Stimulated activated CD4-positive, alpha-beta T cell treated with anti-CD3 and anti-CD28 coated beads, TNF-alpha, amount 100 ng/mL, for 1 hour (primary cell): ENCODE measurements at places on chromosomes 3 and 15.

DNA sequence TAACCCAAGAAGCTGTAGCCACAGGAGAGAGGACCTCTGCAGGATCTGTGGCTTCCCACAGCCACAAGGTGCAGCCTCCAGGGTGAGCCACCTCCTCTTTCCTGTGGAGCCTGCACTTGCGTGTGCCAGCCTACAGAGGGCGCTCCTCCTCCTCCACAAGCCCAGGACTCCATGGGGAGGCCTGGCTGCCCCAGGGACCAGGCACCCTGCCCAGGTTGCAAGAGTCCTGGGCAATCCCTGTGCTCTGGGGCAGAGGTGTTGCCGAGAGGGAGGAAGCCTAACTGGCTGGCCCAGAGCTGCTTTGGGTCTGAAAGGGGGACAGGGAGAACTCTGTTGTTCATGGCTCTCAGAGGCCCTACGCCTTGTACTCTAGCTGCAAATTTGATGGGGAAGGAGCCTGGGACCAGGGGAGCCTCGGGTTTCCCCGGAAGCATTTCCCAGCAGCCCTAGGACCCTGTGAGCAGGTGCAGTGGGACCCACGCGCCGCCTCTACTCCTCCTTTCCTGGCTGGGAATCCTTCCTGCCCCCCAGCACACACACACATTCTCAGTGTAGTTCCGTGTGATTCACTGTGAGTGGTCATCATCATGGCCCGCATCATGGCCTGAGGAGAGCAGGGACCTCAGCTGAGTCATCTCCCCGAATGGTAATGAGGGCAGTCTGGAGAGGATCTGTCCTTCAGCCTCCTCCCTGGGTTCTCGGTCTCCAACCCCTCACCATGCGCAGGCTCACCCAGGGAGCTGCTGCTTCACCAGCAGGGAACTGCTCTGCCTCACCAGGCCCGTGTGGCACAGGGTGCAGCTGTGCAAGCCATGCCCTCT, 24.3 kb downstream of the TBC1D21 start:
- DNase-seq, result no peak

DNA sequence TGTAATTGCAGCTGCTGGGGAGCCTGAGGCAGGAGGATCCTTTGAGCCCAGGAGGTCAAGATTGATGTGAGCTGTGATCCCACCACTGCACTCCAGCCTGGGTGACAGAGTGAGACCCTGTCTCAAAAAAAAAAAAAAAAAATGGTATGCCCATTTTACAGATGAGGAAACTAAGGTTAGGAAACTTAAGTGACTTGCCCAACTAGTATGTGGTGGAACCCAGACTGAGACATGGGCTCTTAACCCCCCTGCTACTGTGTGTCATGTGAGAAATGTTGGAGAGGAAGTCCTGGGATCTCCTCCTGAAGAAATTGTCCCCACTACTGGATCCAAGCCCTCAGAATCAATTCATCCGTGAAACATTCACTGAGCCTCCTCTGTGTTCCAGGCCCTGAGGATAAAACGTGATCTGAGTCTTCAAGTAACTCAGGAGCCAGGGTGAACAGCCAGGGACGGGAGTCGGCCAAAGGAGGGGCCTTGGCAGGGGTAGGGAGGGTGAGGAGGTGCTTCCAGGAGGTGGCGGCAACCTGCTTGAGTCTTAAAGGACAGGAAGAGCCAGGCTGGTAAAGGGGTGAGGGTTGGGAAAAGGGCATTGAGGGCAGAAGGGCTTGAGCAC, 19.6 kb upstream of the RNU6-1 start:
- DNase-seq, result no peak

- DNase-seq, result no peak
Observed at GRCh38 chr3:133130168-133130567, 92.0 kb downstream of the TMEM108 start.

- DNase-seq, result no peak
Observed at GRCh38 chr3:128063865-128064264, 11.6 kb downstream of the SEC61A1 start.

- no peak for DNase-seq
Observed at GRCh38 chr15:50189633-50190032, 7.6 kb downstream of the SLC27A2 start.

DNA sequence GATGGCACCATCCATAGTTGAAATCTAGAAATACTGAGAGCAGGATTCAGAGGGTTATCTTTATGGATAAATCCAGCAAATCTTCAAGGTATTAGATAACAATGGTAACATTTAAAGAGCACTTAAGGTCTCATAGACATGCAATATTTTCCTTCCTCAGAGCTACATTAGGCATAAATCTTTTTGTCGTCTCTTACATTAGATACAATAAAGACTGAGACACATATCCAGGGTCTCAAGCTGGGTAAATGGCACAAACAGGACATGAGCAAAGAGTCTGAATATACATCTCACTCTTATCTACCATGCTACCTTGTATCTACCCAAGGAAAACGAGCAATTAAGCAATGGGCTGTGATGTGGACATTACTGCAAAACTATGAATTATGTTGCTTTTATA, 927.3 kb upstream of the EPHA6 start:
- no peak for DNase-seq

DNA sequence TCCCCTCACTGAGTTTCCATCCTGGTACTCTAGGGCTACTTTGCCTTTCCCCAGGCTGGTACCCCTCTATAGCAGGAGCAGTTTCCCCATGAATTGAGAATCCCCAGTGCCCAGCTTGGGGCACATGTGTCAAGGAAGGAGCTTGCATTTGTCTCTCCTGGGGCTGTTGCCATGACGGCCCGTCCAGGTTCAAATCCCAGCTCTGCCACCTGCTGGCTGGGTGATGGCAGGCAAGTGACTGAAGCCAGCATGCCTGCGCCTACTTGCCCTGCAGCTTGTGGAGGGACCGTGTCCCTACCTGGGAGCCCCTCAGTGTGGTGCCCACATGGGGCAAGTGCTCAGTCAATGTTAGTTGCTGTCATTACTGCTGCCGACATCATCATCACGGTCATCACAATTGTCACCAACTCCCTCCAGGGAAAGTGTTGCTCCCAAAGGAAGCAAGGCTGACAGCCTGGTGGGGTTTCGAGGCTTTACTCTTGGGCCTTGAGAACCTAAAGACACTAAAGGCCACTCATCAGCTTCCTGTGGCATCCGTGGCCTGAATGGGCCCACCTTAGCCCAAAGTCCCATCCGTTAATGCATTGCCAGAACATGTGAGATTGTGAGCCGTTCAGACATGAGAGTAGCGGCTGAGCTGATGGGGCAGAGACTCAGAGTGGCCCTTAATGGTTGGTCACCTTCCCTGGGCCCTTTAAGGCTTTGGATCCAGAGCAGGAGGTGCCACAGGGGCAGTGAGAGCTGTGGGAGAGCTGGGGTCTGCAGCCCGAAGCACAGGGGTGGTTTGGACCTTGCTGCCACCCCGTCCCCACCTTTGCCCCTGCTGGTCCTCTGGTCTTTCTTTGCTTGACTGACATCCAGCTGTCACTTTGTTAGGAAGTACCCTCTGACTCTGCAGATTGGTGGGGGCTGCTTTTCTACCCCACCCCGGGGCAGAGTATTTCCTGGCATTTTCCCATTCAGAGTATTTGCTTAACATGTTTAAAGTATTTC, 144.4 kb downstream of the DNAJB8 start:
- DNase-seq, result peak; percentile 14

- DNase-seq, result no peak
Observed at GRCh38 chr3:66110840-66111239, 72.1 kb upstream of the MAGI1 start.

DNA sequence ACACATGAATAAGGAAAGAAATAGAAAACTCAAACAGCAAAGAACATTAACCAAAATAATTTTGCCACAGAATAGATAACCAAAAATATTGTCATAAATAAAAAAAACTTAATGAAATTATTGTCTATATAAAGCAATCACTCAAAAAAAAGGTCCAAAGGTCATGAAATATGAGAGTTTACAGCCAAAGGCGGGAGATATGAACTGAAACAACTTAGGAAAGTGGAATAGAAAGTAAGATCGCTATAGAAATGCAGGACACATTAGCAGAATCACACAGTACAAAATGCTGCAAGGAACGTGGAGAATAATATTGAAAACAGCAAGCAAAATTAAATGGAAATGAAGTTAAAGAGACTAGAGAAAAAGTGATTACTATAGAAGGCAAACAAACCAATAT, 375.0 kb upstream of the ARHGEF26 start:
- no peak for DNase-seq

DNA sequence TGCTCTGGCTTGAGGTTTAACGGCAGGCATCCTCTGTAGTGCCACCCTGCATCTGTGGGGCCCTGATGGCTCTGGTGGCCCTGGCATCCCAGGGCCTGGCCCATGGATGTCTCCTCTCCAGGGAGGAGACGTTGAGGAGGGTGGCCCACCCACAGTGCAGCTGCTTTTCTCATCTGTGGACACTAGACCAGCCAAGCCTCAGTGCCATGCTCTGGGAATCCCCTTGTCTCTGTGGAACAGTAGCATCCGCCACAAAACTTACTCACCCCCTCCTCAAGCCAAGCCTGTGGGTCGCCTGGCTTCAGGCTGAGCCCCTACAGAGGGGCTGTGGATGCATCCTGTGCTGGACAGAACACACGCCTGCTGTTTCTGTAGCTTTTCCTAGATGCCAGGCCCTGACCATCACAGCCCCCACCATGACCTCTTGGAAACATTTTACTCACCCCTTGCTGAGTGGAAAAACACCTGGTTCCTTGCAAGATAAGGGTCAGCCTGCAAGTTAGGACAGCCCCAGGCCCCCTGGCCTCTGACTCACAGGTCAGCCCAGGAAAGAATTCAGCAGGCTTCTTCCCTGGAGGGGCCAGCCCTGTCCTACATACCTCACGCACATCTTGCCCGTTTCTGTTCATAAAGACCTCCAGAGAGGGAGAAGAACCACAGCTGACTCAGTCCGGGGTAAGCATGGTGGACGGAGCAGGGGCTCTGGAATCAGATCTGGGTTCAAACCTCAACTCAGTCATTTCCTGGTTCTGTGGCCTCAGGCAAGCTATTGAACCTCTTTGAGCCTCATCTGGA, 19.0 kb downstream of the PAK6 start:
- no peak for DNase-seq

GRCh38 chr3:56694867-56695683, 12.0 kb upstream of the TASOR start:
- DNase-seq, result no peak

GRCh38 chr15:28246605-28247004, 75.4 kb downstream of the HERC2 start:
- DNase-seq, result no peak

GRCh38 chr3:72523429-72524151, 324.7 kb downstream of the SHQ1 start:
- no peak for DNase-seq

DNA sequence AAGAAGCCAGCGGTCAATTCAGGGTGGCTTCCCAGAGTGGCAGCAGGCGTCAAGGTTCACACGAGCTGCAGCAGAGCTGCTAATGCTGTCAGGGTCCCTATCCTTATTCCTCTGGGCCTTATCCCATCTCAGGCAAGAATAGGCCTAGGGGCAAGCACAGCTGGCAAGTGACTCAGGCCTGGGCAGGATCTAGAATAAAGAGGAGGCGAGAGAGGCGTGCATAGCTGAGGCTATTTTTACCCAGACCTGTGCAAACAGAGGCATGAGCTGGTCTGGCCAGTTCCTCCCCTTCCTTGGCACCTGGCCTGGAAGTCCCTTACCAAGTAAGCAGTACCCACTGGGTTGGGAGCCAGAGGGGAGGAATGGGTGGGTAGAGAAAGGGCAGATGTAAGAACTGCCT, 12.2 kb upstream of the VIPR1 start:
- no peak for DNase-seq

GRCh38 chr3:34011171-34012101, 213.0 kb downstream of the PDCD6IP start:
- no peak for DNase-seq

DNA sequence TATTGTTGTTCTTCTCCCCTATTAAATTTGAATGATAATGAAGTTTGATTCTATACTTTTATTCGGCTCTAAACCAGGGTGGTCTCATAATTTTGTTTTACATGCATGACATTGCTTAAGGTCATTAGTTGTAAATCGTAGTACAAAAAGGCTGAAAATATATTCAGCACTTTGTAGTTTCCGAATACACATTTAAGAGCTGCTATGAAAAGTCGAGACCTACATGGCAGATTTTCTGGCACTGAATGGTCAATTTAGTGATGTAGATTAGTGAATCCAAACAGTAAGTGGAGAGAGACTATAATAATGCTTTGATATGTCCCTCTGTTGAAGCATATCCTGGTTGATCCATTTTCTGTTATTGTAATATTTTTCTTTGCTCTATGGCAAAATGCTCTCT, 254.0 kb upstream of the SOX2 start:
- DNase-seq, result no peak

- no peak for DNase-seq
Observed at GRCh38 chr3:14352002-14352627, 50.3 kb upstream of the SLC6A6 start.

DNA sequence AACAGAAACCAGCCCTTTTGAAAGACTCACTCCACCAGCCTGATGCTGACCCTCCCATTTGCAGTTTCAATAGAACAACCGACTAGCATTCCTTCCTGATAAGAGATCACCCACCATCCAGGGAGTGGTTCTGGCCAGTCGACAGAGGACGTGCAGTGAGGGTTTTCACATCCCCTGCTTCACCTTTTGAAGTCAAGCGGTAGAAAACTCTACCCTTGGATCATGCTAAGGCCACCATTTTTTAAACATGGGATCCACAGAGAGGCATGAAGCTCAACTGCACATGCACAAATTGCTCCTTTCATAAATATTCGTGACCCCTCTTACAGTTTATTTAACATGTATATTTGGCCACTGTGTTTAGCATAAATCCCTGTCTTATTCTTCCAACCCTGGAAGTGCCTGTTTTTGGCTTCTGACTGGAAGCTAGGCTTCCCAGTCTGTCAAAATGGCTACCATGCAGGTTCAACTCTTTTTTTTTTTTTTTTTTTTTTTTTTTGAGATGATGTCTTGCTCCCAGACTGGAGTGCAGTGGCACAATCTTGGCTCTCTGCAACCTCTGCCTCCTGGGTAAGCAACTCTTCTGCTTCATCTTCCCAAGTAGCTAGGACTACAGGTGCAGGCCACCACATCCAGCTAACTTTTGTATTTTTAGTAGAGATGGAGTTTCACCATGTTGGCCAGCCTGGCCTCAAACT, 1.0 kb upstream of the THUMPD3 start:
- no peak for DNase-seq

GRCh38 chr3:4904811-4905695, 74.2 kb upstream of the BHLHE40 start:
- no peak for DNase-seq

DNA sequence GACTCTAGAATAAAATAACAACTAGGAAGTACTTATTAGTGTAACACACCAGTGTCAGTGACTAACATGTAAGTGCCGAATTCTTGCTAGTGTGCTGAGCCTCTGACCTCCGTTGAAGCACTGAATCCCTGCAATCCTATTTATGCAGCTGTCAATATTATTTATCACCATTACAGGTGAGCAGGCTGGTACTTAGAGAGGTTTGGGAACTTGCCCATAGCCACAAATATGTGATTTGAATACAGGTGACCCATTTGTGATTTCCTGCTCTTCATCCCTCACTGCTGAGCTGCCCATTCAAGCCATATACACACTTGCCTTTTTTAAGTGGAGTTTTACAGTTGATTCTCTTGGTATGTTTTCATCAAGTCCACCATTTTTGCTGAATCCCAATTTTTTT, 12.2 kb downstream of the EIF4E3 start:
- no peak for DNase-seq
